ENCODE measurements at places on chromosomes 3 and 15. TPM values are rescaled to one million over a fixed set of nuclear protein-coding genes. Genes with fewer than 3 reads are reported as not detected.
A peak's percentile ranks its signal among the peaks of the same experiment; 100 is the strongest.

DNA sequence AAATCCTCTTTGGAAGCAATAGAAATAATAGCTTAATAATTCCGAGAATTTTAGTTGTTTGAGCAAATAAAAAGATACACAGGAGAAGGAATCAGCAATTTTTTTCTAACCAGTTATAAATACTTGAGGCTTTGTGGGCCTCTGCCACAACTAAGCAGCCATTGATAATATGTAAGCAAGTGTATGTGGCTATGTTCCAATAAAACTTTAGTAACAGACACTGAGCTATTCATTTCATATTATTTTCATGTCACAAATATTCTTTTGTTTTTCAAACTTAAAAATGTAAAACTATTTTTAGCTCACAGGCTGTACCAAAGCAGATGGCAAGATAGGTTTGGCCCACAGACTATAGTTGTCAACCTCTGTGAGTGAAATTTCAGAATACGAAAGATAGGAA, 85.7 kb downstream of the MSL2 start:
- DNase-seq, result no peak

DNA sequence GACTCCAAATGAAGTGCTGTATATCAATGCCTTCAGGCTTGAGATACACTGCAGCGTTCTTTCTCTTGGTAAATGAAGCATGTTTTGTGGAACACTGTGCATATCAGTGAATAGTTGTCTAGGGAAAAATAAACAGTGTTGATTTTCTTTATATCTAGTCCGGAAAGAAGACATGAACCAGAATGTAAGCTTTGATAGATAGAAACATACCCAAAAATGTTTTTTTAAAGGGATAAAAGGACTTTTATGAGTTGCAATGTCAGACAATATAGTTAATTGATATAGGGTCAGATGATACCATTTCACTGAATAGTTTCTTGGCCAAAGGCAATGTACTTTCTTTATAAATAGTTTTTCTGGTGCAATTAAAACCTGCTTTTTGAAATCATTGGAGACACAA, 1037.8 kb downstream of the OTOL1 start:
- no peak for DNase-seq

DNA sequence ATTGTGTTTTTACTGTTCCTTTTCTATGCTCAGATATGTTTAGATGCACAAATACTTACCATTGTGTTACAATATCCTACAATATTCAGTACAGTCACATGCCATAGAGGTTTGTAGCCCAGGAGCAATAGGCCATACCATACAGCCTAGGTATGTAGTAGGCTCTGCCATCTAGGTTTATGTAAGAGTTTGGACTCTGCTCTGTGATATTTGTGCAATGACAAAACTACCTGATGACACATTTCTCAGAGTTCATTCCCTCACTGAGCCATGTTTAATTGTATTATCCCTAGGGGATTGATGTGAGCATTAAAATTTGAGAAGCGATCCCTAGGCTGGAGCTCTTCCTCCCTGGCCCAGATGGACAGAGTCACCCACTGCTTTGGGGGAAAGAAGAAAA, 270.0 kb upstream of the PROK2 start:
- no peak for DNase-seq

DNA sequence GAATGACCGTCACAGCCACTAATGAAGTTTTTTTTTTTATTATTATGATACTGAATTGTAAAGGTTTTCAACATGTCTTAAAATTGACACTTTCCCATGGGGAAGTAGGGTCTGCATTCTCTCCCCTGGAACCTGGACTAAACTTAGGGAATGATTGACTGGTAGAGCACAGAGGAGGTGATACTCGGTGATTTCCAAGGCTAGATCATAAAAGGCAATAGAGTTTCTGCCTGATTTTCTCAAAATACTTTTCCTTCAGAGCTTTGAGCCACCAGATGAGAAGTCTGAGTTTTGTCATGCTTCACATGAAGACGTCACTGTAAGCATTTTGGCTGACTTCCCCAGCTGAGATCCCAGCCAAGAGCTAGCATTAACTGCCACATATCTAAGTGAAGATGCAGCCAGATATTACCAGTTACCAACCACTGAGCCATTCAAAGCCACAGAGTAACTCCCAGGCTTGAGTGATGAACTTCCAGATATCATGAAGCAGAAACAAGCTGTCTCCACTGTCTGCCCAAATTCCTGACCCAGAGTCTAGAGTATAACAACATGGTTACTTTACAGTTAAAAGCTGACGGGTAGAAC, 105.8 kb downstream of the LSAMP start:
- DNase-seq, result peak; percentile 68

DNA sequence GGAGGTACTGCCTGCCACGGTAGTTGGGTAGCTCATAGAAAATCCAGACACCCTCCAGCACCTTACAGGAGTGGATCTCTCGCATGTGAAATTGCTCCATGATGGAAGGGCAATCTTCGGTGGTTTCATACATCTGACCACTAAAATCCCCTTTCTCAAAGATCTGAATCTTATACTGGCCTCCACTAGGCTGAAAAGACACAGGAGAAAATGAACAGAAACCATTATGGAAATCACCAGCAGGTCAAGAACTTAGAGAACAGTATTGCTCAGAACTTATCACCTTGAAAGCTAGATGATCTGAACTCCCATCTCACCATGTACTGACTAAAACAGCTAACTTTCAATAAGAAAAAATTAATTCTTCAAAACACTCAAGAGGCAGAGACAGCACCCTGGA, 5.4 kb downstream of the CRYGS start:
- no peak for DNase-seq

GRCh38 chr3:6255229-6255628, 605.7 kb upstream of the GRM7 start:
- DNase-seq, result no peak

GRCh38 chr3:110932567-110932966, 139.0 kb upstream of the NECTIN3 start:
- DNase-seq, result peak; percentile 9

GRCh38 chr3:183824761-183825455, 469 bp downstream of the MAP6D1 start:
- peak; percentile 56 for DNase-seq

- no peak for DNase-seq
Measured at GRCh38 chr3:53116956-53117355, 13.3 kb downstream of the RFT1 start.

GRCh38 chr3:126344380-126345041, 12.7 kb downstream of the KLF15 start:
- no peak for DNase-seq

DNA sequence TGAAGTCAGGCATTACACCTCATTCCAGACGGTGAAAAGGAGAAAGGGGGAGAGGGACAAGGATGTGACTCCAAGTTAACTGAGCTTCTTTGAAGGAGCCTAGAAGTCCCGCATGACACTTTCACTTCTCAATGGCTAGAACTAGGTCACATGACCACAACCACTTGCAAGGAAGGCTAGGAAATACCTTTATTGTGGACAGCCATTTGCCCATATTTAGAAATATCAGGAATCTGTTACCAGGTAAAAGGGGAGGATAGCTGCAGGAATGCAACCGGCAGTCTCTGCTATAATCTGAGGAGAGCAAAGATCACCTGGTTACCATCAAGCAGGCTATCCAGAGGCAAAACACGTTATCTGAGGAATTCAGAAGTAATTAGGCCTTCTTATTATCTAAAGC, 28.9 kb upstream of the PXYLP1 start:
- DNase-seq, result no peak

DNA sequence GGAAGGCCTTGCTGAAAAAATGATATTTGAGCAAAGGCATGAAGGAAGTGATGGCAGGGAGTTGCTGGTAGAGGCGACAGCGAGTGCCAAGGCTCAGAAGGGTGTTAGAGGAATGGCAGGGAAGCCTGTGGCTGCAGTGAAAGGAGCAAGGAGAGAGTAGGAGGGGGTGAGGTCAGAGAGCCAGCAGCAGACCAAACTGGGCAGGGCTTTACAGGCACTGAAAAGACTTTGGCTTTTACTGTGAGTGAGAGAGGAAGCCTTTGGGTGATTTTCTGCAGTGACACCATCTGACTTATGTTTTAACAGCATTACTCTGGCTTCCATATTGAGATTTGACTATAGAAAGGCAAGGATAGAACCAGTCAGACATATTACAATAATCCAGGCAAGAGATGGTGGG, 11.4 kb downstream of the TICRR start:
- no peak for DNase-seq

DNA sequence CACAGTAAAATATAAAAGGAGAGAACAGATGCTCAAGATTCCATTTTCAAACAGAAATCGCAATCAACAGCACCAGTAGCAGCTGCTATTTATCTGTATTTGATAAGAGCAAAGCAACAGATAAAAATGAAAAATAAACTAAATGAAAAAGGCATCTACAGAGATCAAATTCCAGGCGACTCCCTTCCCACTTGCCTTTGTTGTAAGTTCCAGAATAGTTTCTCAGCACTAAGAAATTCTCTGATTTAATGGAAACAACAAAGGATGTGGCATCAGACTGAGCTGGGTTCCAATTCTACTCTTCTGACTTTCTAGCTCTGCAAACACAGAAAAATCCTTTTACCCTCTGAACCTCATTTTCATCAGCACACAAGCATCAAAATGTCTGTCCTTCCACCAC, 110.8 kb upstream of the MME start:
- no peak for DNase-seq

- no peak for DNase-seq
Measured at GRCh38 chr3:124149771-124150170, 157.8 kb upstream of the ROPN1 start.

DNA sequence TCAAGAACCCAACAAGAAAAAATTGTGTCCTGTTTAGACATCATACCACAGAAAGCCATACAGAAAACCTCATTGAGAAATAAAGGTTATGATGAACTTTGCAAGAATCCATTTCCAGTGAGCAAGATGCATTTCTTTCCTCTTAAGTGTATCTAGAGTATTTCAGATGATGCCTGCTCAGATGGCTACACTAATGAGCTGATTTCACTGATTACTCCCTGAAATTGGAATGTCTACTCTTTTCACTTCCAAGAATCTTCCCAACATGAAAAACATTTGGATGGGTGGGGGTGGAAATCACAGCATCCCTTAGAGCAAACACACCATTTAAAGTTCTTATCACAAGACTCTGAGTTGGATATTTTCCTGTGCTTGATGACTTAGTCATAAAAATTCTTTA, 41.4 kb upstream of the IL12A start:
- DNase-seq, result no peak

GRCh38 chr3:168066882-168067281, 28.8 kb downstream of the GOLIM4 start:
- no peak for DNase-seq

The ACP3 gene
- 1.2 TPM for total RNA-seq

The GLDN gene
- total RNA-seq, result 6.6 TPM

The CLEC3B gene
- 150 TPM for total RNA-seq

The TNFSF10 gene
- total RNA-seq, result 15.0 TPM

The IL20RB gene
- total RNA-seq, result 1.0 TPM

The ZIC1 gene
- total RNA-seq, result not detected

The DNAJA4 gene
- 74.7 TPM for total RNA-seq

The PRSS50 gene
- not detected for total RNA-seq

The CD96 gene
- 1.9 TPM for total RNA-seq

The RBMS3 gene
- 57.0 TPM for total RNA-seq

The CEP152 gene
- total RNA-seq, result 2.8 TPM

Data from right cardiac atrium (tissue), 5 donors.